ENCODE measurements at places on chromosomes 16 and 17.

- DNase-seq = no peak
Observed at GRCh38 chr16:85391175-85391707, 221.9 kb upstream of the GSE1 start.

GRCh38 chr17:4072487-4073157, 70.2 kb downstream of the ZZEF1 start:
- no peak for DNase-seq

- DNase-seq = no peak
Observed at GRCh38 chr16:4487955-4488498, 11.8 kb downstream of the HMOX2 start.

DNA sequence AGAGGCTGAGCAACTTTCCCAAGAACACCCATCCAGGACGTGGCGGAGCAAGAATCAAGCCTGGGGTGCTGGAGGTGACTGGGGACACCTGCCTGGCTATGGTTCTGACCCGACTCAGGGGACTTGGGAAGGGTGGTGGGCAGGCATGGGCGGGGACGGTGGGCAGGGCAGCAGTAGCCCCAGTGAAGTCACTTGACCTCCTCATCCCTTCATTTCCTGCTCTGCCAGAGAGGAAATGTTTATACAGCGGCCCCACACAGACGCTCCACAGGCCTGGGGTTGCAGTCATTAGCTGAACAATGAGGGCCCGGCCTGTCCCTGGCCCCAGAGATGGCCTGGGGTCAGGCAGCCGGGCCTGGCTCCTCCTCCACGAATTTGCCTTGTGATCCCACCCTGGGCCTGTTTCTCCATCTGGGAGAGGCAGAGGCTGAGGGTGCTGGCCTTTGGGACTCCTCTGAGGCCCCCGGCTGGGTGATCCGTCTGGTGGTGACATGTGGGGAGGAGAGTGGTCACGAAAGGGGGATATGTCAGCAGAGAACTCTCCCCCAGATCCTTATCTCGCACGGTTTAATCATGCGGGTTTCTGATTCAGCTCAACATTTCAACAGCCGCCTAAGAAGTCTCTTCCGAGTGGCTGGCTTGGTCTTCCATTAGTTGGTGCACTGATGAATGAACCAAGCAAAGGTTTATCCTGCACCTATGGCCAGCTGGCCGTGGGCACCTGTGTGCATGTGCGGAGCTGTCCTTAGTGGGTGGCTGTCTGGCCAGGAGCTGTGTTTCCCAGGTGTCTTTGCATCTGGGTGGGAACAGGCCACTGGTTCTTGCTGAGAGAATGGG, 175.9 kb downstream of the IRF8 start:
- no peak for DNase-seq

DNA sequence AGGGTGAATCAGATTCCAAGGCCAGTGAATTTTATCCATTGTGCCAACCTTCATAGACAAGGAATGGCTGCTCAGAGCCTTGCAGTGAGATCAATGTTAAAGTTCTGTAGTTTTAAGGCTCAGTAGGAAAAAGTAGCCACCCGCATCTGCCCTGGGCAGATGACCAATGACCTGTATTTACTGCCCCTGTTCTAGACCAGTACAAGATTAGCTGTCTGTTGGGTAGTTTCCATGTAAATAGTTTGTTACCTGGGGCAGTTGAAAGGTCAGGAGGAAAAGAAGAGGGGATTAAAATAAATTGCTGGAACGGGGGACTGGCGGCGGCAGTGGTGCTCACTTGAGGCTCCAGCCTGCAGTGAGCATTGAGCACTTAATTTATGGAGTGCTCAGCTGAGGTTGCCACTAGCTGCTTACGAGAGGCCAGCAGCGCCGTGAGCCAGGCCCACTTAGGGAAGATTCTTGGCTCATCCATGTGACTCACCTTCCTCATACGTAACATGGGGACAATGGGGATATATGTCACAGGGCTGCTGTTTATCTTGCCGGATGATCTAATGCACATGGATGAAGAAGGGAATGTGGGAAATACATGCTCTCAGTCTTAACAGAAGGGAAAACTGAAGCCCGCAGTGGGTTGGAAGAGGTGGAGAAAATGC, 10.7 kb upstream of the NOS2 start:
- DNase-seq = no peak

GRCh38 chr16:55222486-55222885, 101.5 kb upstream of the IRX6 start:
- no peak for DNase-seq

GRCh38 chr16:89147085-89147817, 24.3 kb upstream of the CDH15 start:
- no peak for DNase-seq

DNA sequence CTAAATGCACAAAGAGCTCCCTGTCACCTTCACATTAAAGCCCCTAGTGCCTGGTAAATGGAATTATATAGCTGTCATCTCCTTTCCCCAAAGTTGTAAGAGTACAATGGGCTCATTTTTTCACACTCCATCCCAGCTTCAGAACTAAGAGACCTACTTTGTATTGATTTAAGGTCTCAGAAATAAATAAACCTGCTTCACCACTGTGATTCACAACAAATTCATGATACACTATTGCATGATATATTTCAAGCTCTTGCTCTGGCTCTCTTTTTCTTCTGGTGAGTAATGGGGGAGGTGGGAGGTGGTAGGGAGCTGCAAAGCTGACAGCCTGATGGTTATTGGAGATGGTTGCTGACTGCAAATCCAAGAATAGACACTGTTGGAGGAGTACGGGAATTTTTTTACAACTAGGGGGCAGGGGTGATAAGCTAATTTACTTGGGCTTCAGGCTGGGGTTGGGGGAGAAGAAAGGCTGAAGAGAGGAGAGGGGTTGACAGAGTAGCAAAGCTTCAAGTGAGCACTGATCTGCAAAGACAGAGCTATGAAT, 189.9 kb downstream of the AATF start:
- DNase-seq = no peak

DNA sequence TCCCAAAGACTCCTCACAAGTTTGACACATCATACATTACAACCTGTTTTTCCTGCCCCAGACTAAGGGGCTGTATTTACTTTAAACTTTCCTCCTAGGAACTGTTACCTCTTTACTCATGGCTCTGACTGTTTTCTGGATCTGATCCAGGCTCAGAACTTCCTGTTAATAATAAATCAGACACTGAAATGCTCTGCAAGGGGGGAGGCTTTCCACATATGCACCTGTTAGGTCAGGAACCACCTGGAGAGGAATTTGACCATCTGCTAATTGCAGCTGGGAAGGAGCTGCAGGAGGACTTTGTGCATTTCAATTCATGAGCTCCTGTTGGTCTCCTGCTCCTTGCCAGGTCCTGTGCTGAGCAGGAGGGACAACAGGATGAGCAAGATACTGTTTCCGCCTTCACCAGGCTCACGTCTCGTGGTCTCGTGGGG, 476.9 kb upstream of the CDH5 start:
- DNase-seq = peak; percentile 5

DNA sequence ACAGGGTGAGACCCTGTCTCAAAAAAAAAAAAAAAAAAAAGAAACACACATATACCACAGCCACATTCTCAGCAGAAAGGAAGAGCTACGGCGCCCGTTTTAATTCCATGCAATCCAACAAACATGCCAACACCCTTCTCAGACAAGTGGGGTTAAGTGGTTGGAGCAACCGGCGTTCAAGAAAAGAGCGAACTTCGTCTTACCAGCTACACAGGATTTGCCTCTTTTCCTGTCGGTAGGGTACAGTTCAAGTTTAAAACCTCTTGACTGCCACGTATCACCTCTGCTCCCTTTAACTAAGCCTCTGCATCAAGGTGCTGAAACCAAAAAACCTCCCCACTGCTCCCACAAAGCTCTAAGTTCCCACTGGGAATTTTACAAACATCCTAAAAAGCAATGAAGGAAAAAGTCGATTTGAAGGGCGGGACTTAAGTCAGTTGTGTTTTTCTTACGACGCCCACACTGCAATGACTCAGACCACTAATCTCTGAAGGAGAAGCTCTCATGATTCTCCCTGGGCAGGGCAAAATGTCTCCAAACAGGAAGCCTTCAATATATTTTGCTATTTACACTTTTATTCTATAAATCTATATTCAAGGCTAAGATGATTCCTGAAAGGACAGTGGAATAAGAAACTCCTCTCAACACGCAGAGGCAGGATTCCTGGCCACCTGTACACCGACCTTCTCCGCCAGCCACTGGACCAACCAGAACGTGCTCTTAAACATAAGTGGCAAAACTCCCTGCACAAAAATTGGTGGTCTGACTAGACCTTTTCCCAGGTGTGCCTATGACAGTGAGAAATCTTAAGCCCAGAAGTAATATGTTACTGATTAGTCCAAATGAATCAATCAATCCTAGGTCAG, 18.8 kb downstream of the SRP68 start:
- no peak for DNase-seq

GRCh38 chr17:56440419-56440818, 153.1 kb upstream of the NOG start:
- DNase-seq = peak; percentile 21

DNA sequence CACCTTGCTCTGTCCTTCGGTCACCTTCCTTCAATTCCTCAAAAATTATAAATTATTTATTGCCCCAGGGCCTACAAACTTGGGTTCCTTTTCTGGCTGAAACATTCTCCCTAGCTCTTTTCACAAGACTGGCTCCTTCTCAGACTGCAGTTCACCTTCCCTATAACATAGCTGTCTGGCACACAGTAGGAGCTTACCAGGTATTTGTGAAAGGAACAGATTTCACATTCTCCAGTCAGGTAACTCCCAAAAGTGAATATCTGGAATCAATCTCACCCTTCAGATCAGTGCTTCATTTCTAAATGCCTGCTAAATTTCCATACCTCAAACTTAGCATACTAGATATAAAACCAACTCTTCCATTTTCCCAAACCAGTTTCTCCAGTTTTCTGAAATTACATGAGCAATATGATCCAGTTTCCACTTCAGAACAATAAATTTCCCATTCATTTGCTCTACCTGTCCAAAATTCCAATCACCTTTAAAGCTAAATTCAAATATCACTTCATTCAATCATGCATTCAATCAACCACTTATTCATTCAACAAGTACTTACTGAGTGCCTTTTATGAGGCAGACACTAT, 6.1 kb downstream of the RFFL start:
- no peak for DNase-seq

DNA sequence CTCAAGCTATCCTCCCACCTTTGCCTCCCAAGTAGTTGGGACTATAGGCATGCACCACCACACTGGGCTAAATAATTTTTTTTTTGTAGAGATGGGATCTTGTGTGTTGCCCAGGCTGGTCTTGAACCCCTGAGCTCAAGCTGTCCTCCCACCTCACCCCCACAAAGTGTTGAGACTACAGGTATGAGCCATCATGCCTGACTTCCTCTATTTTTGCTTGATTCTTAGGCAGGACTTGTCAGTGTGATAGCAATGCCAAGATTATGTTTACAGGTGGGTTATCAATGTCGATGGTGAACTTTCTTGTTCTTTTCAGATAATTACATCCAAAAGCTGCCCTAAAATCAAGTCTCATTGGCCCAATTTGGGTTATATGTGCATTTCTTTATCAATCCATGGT, 96.9 kb downstream of the HS3ST4 start:
- no peak for DNase-seq

- DNase-seq = no peak
Observed at GRCh38 chr16:72985995-72986394, 61.9 kb downstream of the ZFHX3 start.

DNA sequence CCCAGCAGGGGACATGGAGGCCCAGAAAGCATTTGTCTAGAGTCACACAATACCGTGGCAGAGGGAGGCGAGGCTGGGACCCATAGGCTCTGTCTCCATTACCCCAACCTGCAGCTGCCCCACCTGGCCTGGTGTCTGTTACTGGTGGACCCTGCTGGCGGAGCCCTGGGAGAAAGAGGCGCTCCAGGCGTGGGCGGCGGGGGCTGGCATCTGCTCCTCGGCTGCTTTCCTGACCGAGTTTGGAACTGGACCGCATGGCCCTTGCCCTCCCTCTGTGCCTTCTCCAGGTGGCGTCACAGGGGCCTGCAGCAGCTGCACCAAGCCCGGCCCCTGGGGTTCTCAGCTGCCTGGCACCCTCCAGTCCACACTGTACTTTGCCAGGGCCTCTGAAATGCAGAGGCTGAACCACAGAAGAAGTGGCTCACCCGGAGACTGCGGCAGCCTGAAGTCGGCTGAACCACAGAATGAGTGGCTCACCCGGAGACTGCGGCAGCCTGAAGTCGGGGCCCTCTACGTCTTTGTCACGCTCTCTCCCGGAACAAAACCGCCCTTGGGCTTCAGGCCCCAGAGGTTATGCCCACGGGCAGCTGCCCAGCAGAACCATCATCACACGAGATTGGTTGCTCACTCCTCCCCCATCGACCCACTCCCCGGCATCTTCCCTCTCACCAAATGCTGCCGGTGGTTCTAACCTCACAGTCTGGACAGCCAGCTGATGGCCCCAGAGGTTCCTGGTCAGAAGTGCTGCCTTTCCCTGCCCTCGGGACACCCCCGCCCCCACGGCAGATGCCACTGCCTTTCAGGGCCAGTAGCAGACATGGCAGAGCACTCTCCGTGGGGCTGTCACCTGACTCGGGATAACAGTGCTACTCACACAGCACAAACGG, 20.2 kb downstream of the CBFA2T3 start:
- DNase-seq = no peak

DNA sequence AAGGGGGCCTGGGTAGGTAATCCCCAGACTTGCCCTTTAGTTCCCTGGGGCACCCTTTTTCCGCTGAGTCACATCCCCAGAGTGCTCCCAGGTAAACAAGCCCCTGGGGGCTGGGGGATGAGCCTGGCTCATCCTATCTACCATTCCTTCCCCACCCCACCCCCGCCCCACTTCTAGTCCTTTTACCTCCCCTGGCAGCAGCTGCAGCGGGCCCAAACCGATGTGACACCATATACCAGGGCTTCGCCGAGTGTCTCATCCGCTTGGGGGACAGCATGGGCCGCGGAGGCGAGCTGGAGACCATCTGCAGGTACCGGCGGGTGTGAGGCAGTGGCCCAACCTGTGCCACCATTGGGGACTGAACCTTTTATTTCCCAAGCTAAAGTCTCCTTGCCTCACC, 860 bp downstream of the NRN1L start:
- DNase-seq = no peak

DNA sequence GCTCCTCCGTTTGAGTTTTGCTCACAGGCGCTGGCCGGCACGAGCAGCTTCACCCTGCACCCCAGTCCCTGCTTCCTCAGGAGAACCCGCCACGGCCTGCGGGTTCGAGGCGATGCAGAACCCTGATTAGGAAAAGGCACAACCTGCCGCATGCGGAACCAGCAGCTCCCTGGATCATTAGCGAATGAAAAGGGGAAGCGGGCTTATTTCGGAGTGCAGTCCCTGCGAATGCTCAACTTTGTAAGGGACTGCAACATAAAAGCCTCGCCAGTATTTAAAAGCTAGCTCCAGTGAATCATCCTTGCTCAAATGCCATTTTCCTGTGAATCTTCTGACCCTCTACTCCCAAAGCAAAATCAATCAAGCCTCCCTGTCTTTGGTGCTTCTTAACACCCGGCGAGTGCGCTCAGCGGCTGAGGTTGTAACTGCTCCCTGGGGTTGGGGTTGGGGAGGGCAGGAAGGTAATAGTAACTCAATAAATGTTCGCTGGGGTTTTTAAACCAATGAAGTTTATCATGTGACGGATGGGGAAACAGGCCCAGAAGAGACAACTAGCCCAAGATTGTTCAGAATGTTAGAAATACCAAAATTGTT, 678 bp upstream of the AKAP10 start:
- DNase-seq = no peak
